ENCODE measurements at places on chromosomes 1 and 21.

GRCh38 chr1:182217967-182218366 is 156.5 kb upstream of the ZNF648 start:
- no peak for DNase-seq

DNA sequence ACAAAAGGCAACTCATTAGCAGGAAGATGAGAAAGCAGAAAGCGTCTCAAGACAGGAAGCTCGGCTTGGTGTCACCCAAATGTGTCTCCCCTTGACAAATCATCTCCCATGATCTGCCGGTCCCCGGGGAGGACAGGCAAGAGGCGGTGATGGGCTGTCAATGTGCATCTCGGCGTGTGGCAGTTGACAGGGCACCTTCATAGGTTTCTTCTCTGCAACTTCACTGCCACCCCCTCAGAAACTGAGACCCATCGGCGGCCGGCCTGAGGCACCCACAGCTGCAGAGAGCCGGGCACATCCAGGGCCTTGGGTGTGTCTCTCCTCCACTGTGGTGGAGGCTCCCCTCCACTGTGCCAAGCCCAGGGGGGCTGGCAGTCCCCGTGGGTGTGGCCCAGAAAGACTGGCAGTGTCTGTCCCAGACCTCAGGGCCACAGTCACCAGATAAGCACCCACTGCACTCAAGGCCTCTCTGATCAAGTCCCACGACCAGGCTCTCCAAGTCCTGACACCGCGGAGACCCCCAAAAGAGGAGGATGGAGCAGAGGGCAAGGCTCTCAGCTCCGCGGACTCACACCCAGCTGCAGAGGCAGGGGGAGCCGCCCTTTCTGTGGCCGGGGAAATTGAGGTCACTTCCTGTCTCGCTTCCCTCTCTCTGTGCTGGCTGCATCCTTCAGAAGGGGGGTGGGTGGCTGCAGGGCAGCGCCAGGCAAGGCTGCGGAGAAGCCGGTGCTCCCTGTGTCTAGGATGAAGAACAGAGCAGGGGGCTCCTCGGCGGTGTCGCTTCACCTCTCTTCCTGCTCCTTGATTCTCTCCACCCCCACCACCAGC is 39.6 kb upstream of the LBR start:
- no peak for DNase-seq

DNA sequence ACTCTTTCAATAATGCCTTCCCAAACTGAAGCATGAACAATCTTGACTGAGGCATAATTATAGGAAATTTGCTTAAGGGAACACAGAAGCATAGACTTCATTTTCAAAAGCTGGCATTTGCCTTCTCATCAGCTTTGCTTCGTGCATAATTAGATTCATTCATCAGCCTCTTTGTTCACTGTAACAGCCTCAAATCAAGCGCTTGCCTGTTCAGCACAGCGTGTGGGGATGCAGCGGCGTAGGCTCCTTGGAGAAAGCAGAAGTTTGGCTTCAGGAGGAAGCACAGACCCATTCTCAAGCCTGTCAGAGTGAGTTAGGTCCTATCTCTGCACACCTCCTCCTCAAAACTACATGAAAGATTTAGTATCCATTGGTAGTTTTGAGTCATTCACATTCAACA is 246.4 kb upstream of the MAP1LC3C start:
- no peak for DNase-seq

DNA sequence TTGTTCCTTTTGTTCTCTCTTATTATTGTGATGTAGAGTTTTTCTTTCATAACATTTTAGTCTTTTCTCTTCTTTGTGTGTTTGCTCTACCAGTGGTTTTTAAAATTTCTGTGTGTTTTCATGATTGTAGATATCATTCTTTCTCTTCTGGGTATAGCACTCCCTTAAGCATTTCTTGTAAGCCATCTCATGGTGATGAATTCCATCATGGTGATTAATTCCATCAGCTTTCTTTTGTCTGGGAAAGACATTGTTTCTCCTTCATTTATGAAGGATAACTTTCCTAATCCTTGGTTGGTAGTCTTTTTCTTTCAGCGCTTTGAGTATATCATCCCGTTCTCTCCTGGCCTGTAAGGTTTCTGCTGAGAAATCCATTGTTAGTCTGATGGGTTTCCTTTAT is 22.7 kb downstream of the CD55 start:
- peak; percentile 49 for DNase-seq

DNA sequence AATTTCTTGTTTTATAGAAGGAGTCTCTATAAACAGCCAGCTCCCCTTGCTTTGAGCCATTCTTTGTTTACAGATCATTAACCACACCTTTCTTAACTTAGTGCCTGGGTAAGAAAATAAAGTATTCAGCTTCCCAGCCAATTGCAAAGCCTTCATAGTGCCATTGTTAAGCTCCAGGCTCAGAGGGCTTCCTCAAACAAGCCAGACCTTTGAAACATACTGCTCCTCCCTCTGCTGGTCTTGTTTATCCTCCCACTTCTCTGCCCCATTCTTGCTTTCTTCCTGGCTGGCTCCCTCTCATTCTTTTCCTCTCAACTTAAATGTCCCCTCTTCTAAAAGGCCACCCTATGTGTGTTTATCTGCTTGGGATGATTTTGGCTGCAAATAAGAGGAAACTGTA is 319.4 kb upstream of the ST6GALNAC5 start:
- no peak for DNase-seq

DNA sequence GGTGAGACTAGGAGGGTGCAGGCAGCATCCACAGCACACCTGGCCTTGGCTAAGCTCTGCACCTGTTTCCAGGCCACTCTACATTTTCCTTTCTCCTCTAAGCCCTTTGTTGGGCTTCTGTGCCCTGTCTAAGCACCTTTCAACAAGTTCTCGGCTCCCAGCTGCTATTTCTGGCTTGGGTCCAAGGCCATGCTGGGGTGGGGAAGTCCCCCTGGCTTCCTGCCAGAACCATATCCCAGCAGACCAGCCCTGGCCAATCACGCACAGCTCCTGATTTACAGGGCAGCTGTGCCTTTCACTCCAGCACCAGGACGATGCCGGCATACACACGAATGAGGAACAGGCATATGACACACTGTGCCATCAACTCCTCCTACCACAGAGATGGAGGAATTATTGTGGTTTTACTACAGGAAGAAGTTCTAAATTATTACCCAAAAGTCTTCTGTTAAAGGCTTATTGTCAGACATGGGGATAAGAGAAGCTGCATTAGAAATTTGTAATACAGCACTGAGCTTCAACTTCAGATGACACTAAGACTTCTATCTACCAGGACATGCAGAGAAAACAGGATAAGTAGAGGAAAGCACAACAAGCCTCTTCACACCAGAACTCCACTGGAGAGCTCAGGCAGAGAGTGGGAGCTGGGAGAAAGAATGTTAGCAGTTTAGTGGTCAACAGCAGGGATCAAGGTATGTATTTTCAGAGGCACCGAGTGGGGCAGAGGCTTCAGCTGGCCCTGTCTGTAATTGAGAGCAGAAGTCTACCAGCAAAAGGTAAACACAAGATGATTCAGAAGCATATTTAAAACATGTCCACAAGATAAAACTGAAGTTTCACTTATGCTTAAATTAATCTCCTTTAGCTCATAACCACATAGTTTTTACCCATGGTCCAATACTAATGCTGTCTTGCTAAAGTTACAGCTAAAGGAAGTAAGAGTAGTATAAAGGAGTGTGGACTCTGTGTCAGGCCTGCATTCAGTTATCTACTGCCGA is 37.4 kb downstream of the TRIT1 start:
- peak; percentile 85 for DNase-seq

DNA sequence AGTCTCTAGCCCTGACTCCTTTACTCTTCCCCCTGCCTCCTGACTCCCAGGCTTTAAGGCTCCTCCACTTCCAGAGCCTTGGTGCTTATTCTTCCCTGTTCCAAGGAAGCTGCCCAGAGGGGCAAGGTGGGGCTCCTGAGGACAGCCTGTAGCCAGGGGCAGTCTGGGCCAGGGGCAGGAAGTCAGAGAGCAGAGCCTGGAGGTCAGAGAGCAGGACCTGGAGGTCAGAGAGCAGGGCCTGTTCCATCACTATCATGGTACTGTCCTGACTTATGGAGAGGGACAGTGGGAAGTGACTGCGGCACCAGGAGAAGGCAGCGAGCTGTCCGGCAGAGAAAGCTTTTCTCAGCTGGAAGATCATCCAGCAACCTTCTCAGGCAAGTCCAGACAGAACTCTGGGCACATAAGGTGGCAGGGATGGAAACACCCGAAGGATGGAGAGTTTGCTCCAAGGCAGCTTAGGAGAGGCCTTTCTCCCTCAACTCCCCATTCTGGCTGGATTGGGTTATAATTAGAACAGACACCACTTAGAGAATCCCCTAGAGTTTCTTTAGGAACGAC is 25.0 kb downstream of the PLXNA2 start:
- DNase-seq = no peak

GRCh38 chr1:26278724-26279455 is 996 bp upstream of the SH3BGRL3 start:
- peak; percentile 58 for DNase-seq

GRCh38 chr1:22607154-22607553 is 29.3 kb upstream of the C1QA start:
- DNase-seq = no peak

- DNase-seq = no peak
These were observed 62.4 kb upstream of the STUM start for GRCh38 chr1:226486161-226486560.

Data from fibroblast of skin of scalp (primary cell).